ENCODE measurements at places on chromosomes 2 and 18. TPM values are rescaled to one million over a fixed set of nuclear protein-coding genes. Genes with fewer than 3 reads are reported as not detected.

- DNase-seq: no peak
Measured at GRCh38 chr18:598124-598589, 1.4 kb downstream of the CLUL1 start.

GRCh38 chr2:97848306-97848705 lies 134.9 kb downstream of the ZAP70 start:
- no peak for DNase-seq

GRCh38 chr2:189088591-189089205 lies 90.9 kb downstream of the COL5A2 start:
- no peak for DNase-seq

GRCh38 chr2:230684270-230685168 lies 28.1 kb upstream of the CAB39 start:
- DNase-seq: no peak

DNA sequence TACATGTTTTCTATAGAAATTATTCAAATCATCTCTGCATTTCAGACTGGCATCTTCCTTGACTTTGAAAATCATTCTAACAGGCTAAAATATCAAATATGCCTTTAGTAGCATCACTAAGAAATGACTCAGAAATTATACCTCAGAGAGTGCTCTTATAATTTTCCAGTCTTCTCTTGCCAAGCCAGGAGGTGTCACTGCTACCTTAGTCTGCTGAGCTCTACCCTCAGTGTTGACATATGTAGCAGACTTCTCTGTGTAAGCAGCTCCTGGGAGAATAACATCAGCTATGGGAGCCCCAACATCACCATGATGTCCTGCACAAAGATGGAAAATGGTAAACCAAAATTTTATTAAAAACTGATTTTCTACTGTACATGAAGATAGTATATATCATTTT lies 31.6 kb downstream of the NDUFS1 start:
- DNase-seq: no peak

DNA sequence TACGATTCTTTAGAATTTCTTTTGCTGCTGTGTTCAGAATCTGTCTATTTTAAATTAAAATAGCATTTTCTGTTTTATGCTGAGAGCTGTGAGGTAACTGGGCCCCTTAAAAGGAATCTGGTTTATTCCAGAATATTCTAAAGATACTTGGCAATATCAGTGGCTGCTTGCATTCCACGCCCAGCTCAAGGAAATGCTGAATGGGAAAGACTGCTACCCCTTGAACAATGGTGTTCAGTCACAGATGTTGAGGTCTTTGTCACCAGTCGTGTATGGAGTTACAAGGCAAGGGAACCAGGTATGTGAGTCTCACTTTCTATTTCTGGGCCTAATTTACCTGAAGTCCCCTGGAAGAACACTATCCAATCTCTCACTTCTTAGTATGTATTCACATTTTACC lies 377.9 kb upstream of the CDH7 start:
- DNase-seq: no peak

- no peak for DNase-seq
Measured at GRCh38 chr2:1546901-1547300, 133.6 kb downstream of the TPO start.

DNA sequence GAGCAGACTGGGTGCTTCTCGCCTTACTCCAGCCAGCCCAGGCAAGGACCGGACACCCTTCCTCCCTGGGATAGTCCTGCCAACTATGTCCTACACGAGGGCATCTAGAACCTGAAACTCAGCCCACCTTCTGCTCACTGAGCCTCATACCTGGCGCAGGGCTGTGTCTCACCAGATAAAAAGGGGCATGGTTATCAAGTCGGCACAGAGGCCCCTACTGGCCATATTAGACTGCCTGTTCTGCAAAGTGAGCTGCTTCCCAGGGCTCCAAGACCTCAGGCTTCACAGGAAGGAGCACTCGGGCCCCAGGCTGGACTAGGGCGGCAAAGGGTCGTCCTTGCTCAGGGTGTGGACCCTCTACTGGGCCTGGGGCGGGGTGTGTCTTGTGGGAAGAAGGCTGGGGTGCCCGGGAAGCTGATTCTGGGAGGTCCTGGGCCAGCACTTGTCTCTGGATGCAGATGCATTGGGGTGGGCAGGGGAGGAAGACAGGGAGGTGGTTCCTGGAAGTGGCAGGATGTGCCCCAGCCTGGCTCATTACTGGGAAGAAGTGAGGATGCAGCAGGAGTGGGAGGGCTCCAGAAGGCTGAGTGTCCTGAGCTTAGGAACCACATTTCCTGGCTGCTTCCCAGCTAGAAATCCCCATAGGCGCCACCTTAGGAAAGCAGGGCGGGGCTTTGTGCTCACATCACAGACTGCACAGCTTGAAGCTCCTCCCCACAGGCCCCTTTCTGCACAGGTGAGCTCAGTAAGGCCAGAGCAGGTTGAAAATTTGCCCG lies 19.6 kb downstream of the EHD3 start:
- DNase-seq: peak; percentile 64

GRCh38 chr2:165044505-165045303 lies 89.4 kb upstream of the SLC38A11 start:
- no peak for DNase-seq

The INHA gene
- 0.03 TPM for polyA plus RNA-seq

- no peak for DNase-seq
Measured at GRCh38 chr2:104772996-104773395, 80.9 kb upstream of the POU3F3 start.

GRCh38 chr2:50181212-50181611 lies 850.7 kb downstream of the NRXN1 start:
- DNase-seq: no peak

- DNase-seq: no peak
Measured at GRCh38 chr18:56873441-56874140, 222.4 kb downstream of the WDR7 start.

The HJURP gene
- polyA plus RNA-seq: 0.94 TPM

- peak; percentile 23 for DNase-seq
Measured at GRCh38 chr2:69995511-69995910, 34.1 kb upstream of the ASPRV1 start.

The CLEC4F gene
- polyA plus RNA-seq: not detected

DNA sequence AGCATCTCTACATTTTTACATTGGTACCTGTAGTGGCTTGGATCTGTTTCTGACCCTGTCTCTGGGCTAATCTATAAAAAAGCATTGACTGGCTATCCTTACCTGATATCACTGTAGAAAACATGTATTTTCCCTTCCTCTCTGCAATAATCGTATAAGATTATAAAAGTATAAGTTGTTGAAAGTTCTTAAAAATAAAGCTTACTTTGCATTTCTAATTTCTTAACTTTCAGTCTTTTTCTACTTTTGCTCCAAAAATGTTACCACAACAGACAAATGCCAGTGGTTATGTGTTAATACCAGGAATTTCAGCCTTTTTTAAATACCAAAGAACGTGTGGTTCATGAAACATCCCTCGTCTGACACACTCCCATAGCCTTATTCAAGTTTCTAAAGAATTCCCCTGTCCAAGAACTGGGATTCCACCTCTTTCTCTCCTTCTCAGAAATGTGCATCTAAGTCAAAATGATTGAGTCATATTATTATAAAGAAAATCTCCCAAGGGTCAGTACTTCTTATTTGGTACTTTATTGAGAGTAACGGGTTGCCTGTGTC lies 28.5 kb upstream of the ACKR3 start:
- no peak for DNase-seq

GRCh38 chr2:134897932-134898331 lies 20.7 kb upstream of the CCNT2 start:
- DNase-seq: no peak

Measured in liver (tissue), 10 donors.